ENCODE measurements at places on chromosomes 16 and 17.

GRCh38 chr16:703406-703805 is 2.2 kb downstream of the FBXL16 start:
- no peak for DNase-seq

GRCh38 chr16:86570558-86571529 is 4.2 kb downstream of the FOXC2 start:
- DNase-seq = no peak

GRCh38 chr16:28496844-28497243 is 2.4 kb downstream of the APOBR start:
- DNase-seq = no peak

DNA sequence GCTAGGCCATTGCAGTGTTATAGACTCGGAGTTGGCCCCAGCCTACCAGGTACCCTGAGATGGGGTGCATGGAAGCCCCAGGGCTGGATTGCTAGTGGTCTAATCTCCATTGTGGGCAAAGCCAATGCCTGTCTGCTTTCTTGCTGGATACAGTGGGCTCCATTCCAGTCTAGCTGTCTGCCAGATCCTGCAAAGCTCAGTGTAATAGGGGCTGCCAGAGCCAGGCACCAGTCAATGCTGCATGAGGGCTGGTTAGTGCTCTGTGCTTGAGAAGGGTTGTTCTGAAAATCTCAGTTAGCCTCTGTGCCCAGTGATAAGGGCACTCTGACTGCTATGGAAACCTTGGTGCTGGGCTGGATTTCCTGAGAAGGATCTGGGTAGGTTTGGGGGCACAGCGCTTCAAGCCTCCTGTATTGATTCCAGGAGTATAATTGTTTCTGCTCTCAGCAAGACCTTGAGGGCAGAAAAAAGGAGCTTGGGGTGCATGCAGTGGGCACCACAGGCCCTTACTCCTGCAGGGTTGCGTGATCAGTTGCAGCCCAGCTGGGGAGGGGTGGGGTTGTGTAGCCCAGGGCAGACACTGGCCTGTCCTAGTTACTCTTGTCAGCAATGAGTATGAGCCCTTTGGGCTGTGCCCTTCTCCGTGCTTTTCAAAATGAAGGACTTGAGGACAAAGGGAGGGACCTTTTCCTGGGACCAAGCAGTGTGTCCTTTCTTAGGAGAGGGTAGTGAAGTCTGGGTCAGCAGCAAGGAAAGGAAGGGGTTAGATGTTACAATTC is 19.0 kb downstream of the SMPD3 start:
- no peak for DNase-seq

DNA sequence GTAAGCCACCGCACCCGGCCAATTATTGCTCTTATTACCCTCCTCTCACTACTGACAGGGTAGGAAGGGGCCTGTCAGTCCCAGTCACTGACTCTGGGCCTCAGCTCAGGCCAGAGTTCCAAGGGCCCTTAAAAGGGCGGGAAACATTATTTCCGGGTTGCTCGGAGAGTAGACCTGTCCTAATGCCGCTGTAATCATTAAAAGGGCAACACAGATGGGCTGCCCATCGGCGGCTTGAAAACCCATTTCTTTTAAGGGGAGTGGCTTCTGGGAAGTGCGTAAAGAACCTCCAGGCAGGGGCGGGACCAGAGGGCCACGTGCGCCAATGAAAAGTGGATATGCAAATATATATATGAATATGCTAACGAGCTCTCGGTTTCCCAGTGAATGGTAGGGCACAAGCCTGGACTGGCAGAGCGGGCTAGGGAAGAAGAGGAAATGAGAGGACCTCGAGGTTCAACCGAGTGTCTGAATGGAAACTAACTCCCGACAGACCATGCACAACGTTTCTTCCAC is 26.6 kb downstream of the PIPOX start:
- DNase-seq = peak; percentile 16

- no peak for DNase-seq
Measured at GRCh38 chr17:7080456-7081041, 498 bp upstream of the CLEC10A start.

- peak; percentile 70 for DNase-seq
Measured at GRCh38 chr16:85461022-85461813, 151.9 kb upstream of the GSE1 start.

DNA sequence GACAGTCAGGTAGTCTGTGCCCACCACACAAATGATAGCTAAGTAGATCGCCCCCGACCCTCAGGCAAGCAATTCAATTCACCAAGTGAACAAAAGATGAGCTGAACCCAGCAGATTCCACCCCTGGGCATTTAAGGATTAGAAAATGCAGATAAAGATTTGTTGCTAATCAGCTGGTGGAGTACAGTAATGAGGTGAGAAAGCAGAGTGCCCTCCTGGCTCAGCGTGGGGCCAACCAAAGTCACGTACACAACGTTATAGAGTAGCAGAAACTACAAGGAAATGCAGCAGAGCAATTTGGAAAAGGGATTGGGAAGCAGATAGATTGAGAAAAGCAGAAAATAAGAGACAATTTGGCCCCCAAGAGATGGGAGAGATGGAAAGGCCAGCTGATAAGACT is 91.2 kb downstream of the SOX9 start:
- no peak for DNase-seq

- no peak for DNase-seq
Measured at GRCh38 chr17:20927308-20927977, 115.4 kb downstream of the USP22 start.

DNA sequence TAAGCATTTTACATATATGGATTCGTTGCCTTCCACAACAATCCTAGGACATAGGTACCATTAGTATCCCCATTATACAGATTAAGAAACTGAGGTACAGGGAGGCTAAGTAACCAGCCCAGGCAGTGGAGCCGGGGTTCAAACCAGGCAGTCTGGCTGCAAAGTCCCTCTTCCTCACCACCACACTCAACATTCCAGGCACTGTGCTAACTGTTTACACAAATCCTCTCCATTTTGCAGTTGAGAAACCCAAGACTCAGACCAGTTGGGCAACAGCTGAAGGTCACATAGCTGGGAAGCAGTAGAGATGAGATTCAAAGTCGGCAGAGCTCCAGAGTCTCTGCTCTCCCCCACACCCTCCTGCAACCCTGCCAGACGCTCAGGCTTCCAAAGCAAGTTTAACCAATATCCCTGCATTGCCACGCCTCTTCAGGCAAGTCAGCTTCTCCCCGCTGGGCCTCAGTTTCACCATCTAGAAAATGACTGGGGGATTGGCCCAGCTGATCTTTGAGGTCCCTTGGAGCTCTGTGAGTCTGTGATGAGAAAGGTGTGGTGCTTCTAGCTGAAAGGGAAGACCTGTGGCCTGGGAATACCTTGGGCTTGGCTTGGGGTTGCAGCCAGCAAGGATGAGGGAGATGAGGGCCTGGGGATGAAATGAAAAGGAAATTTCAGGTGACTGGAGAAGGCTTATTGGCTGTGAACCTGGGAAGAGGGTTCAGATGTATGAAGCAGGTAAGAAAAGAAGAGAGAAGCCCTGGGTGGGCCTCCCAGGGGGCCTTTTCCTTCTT is 14.0 kb downstream of the CCR7 start:
- peak; percentile 99 for DNase-seq

- DNase-seq = peak; percentile 60
Measured at GRCh38 chr16:89505204-89506112, 2.7 kb upstream of the SPG7 start.

Measured in fibroblast of skin of scalp (primary cell).